Thoracic aorta (tissue), 2 donors: ENCODE measurements at places on chromosomes 1 and 21. TPM values are rescaled to one million over a fixed set of nuclear protein-coding genes. Genes with fewer than 3 reads are reported as not detected.

The SIM2 gene
- total RNA-seq = not detected

The KLHL12 gene
- 18.5 TPM for total RNA-seq

DNA sequence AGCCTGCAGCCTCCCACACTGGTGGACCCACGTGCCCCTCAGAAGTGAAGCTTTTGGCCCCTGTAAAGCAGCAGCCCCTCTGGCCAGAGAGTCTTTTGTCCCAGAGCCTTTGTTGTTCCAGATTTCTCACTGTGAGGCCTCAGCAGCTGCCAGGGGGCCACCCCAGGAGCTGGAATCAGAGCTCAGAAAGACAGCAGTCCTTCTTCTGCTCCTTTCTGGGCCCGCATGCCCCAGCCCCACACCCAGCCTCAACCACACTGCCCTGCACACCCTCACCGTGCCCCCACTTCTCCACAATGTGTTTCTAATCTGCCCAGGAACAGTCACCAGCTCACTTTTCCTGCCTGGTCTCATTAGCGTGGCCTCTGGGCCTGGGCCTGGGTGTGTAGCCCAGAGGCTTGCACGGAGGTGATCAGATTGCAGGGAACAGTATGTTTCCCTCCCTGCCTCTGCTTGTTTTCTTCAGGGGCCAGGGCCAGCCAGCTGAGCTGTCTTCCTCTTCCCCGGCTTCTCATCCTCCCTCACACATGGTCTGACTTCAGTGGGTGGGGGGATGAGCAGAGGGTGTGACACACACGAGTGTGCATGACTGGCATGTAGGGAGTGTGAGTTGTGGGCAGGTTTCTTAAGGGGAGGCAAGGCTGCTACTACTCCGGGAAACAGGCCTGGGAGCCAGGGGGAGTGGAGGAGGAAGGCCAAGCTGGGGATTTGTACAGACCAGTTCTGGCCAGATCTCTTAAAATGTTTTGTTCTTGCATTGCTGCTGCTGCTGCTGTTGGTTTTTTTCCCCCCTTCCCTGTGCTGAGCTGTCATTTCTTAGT is 82.5 kb upstream of the ZNF648 start:
- peak; percentile 69 for DNase-seq

- DNase-seq = no peak
Observed at GRCh38 chr1:174769961-174770549, 229.7 kb upstream of the CACYBP start.

DNA sequence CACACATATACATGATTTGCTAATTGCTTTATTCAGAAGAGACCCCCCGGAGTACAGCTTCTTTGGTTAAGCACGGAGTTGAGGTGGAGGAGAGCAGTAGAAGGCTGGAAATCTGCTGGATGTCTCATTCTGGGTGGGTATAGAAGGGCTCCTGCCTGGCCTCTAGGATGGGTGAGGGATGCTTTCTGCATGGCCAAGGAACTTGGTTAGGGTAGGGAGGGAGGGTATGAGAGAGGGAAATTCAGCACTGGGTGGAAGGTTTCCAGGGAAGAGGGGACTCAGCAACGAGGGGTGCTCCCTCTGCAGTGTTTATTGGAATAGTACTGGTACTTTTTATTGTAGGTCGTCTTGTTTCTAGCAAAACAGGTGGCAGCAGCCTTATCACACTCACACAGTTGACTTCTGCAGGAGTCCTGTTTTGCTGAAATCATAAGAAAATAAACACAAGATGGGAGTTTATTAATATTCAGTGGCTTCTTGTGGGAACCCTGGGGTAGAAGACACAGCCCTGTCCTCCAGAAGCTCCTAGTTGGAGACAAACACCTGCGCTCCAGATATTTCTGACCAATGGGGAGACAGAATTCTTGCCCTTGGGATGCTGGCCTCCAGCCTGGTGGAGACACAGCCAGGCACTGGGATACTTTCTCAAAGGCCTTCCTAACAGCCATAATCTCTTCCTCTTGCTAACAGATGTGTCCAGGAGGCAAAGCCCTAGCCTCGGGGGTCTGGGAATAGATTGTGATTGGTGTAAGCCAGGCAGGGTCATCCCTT is 3.8 kb downstream of the PLA2G2A start:
- no peak for DNase-seq

The ATAD3B gene
- 15.4 TPM for total RNA-seq

DNA sequence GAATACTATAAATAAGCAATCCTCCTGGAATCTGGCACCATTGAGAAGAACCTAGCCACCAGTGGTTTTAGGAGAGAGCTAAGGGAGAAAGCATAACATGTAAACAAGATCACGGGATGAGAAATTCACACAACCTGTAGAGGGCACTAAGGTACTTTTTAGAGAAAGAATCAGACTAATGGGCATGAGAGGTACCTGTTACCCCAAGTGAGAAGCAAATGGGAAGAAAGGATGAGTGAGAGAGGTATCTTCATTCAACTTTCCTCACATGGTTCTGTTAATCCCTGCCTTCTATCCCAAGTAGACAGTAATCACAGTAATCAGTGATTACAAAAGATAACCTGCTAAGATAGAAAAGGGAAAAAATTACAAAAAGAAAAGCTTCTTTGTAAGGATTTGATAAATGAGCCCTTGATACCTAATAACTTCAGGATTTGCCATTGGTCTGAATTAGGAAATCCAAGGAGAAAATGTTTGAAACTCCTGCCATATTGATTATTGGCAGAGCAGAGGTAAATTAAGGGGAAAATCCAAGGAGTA is 251.1 kb upstream of the ADGRL2 start:
- DNase-seq = no peak

The RORC gene
- not detected for total RNA-seq

DNA sequence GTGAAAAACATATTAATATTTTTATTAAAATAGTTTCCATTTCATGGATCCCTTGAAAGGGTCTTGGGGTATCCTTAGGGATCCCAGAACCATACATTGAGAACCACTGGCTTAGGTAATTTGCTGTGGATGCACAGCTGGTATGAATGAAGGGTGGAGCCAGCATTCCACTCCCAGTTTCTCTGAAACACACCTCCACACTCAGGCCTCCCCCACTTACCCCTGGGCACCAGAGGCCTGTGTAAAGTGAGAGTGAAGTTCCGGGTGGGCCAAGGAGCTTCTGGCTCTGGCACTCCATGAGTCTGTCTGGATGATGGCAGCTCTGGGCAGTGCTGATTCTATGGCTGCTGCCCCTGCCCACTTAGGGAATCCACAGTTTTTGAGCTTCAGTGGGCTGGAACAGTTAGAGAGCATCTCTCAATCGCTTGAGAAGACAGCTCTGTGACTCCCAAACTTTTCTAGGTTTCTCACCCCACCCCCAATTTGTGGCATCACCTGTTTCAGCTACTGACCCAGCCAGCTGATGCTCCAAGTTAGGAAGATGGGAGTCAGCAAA is 57.8 kb upstream of the CD1D start:
- DNase-seq = no peak

The BCAS2 gene
- 19.0 TPM for total RNA-seq

GRCh38 chr1:51058858-51059257 is 43.2 kb upstream of the C1orf185 start:
- no peak for DNase-seq

DNA sequence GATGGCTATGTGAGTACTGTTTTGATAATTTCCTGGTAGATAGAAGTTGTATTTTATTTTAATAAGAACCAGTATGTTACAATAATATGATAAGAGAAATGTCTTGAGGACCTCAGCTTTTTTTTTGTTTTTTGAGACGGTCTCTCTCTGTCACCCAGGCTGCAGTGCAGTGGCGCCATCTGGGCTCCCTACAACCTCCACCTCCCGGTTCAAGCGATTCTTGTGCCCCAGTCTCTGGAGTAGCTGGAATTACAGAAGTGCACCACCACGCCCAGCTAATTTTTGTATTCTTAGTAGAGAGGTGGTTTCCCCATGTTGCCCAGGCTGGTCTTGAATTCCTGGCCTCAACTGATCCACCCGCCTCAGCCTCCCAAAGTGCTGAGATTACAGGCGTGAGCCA is 968.1 kb upstream of the ADGRL4 start:
- DNase-seq = no peak

- DNase-seq = no peak
Observed at GRCh38 chr1:184945678-184946412, 28.5 kb downstream of the NIBAN1 start.

- DNase-seq = no peak
Observed at GRCh38 chr1:13825033-13825432, 125.0 kb downstream of the PRDM2 start.

- no peak for DNase-seq
Observed at GRCh38 chr1:202835548-202836072, 24.9 kb downstream of the PCAT6 start.

The IL20 gene
- not detected for total RNA-seq

- DNase-seq = no peak
Observed at GRCh38 chr1:7302873-7303272, 468.2 kb upstream of the VAMP3 start.

DNA sequence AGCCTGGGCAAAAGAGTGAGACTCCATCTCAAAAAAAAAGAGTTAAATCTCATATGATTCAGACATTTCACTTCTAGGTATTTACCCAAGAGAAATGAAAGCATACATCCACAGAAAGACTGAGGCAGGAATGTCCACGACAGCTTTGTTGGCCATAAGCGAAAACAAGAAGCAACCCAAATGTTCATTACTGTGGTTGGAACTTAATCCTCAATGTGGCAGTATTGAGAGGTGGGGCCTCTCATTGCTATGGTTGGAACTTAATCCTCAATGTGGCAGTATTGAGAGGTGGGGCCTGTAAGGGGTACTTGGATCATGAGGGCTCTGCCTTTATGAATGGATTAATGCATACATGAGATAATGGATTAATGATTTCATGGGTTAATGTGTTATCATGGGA is 15.2 kb downstream of the C21orf58 start:
- no peak for DNase-seq

GRCh38 chr1:50333595-50333974 is 89.7 kb downstream of the DMRTA2 start:
- no peak for DNase-seq

DNA sequence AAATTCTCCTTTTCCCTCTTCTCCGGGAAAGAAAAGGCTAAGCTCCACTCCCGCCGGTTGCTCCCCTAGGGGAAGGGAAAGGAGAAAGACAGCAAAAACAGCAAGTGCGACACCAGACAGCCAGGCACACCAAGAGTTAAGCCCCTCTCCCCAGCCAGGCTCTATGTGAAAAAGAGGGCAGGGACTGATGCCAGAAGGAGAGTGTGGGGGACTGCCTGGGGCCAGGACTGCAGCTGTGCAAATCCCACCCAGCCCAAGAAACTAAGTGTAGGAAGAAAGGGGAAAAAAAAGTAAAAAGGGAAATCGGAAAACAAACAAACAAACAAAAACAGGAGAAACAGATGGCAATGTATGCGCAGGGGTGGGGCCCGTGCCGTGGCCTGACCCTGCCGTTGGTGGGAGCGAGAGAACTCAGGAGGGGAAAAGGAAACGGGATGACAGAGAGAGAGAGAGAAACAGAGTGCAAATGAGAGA is 27.7 kb upstream of the FMO1 start:
- no peak for DNase-seq

GRCh38 chr1:222818171-222818570 is 3.3 kb downstream of the DISP1 start:
- no peak for DNase-seq

DNA sequence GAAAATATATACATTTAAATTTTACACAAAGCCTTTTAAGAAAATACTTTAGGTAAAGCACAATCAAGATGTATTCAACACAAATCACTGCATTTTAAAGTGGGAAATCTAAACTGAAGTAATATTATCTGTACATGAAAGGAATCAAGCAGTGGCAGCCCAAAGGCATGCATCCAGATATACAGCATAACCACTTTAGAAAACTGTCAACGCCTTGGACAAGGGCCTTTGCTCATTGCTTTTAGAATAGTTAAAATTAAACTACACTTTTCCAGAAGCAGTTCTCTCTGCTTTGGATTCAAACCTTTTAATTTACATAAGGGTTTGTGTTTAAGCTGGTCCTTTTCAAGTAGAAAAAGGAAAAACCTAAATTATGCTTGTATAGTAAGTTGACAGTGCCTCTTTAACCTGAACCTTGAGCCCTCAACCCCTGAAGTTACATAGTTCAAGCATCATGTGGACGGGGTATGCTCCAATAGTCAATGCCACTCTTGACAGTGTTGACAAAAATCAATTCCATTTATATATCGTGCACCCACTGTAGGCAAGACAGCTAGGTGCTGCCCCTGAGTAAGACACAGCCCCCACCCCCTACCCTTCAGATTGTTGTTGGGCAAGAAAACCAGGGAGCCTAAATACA is 22.9 kb downstream of the TOR3A start:
- DNase-seq = no peak

GRCh38 chr1:173150795-173151194 is 56.3 kb downstream of the TNFSF4 start:
- no peak for DNase-seq

The LEMD1 gene
- not detected for total RNA-seq

DNA sequence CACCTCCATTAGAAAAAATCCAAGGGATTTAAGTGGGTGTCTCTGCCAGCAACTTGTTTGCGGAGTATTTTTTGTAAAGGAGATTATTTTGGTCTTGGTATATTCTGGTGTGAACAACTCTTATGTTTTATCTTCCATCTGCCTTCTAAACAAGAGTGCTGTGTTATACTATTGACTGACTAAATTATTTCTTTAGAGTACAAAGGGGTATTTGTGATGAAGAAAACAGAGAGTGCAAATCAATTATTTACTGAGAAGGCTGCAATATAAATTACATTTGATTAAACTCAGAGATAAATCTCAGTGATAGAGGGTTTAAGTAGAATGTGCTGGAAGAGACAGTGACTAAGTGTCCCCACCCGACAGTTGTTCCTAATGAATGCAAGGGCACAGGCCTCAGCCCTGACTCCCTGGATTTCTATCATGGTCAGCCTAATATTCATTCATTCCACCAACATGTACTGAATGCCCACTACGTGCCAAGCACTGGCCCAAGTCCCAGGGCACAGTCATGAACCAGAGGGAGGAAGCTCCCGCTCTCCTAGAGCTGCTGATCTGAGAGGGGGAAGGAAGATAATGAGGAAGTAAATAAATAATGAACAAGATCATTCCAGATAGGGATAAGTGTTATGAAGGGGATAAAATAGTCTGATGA is 196.9 kb upstream of the C8B start:
- DNase-seq = no peak

The BGLAP gene
- not detected for total RNA-seq

The KRTAP10-3 gene
- not detected for total RNA-seq

The PDC gene
- total RNA-seq = not detected

GRCh38 chr1:44261962-44262361 is 48.7 kb downstream of the DMAP1 start:
- no peak for DNase-seq

GRCh38 chr1:61287734-61288133 is 205.4 kb downstream of the NFIA start:
- DNase-seq = no peak

The SYCP1 gene
- not detected for total RNA-seq
